ENCODE measurements at places on chromosomes 13 and 19.

- peak; percentile 25 for DNase-seq
Observed at GRCh38 chr13:98467263-98467985, 109.5 kb downstream of the STK24 start.

- DNase-seq = no peak
Observed at GRCh38 chr19:20662421-20663105, 1.2 kb upstream of the ZNF626 start.

DNA sequence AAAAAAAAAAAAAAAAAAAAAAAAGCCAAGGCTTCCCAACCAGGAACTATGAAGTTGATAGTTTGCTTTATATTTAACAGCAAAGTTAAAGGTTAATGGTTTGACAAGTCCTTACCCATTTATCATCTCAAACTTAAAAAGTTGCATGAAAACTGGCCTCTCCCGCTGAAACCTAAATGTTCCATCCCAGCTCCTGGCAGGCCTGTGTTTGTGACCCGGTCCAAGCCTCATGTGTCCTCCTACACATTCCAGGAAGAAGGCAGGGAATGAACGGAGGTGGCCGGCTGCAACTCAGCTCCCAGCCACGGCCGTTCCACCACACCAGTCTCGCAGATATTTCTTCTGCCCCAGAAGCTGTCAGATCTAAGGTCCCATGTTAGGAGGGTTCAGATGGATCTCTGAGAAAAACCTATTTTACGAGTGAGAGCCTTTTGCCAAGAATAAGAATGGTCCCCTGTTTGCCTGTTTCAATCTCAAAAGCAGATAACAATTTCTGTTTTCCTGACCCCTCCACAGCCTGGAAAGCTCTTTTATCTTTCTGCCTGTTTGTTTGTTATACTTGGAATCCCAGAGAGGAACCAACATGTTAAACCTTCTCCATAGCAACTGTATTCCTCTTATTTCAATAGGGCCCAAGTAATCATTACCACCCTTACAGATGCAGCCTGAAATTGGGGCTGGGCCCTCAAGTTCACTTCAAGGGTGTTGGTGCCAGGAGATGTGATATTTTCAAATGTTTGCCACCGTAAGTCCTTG is 56.5 kb downstream of the KCTD12 start:
- DNase-seq = no peak

GRCh38 chr19:46240693-46241092 is 11.2 kb downstream of the IGFL1 start:
- DNase-seq = no peak

DNA sequence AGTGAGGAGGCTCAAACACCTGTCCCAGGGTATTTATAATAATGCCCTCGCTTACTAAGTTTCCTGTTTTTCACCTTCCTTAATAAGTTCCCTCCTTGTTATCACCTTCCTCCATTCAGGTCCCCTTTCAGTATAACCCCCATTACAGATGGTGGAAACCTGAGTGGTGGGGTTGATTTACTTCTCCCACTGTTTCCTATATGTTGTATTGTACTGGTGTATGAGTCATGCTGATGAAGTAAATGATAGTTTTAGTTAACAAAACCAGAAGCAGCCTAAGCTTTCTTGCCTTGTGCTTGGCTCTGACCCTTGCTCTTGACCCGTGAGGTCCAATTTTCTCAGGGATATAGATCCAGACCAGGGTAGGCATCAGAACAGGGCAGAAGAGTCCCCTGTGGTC is 22.3 kb upstream of the TNFSF11 start:
- no peak for DNase-seq

DNA sequence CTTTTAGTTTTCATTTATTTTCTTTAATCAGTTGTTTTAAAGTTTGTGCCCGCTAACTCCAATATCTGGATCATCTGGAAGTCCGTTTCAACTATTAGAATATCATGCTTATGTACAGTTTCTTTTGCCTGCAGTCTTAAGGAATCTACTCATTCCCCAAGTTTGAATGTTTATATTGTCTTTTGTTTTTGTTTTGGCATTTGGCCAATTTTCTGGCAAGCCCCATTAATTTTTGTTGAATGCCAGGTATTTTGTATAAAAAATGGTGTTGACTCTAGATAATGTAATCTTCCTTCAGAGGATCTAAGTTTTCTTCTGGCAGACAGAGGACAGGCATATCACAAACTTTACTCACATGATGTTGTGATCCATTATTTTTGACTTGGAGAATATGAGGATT is 11.1 kb upstream of the ZNF235 start:
- DNase-seq = no peak

DNA sequence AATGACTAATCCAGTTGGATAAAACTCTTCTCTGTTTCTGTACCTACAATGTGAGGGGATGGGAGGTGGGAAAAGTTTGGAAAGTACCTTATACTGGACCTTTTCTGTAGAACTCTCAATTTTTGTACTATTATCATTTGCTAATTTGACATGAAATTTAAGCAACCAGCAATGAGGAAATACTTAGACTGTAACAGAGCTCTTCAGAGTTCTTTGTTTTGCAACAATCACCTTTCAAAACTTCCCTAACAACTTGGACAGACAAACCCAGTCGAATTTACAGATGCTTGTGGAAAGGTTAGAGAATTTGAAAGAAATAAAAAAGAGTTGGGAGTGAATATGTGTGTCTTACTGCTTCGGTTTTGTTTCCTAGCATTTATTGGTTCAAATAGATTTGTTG is 16.8 kb downstream of the KBTBD7 start:
- no peak for DNase-seq

DNA sequence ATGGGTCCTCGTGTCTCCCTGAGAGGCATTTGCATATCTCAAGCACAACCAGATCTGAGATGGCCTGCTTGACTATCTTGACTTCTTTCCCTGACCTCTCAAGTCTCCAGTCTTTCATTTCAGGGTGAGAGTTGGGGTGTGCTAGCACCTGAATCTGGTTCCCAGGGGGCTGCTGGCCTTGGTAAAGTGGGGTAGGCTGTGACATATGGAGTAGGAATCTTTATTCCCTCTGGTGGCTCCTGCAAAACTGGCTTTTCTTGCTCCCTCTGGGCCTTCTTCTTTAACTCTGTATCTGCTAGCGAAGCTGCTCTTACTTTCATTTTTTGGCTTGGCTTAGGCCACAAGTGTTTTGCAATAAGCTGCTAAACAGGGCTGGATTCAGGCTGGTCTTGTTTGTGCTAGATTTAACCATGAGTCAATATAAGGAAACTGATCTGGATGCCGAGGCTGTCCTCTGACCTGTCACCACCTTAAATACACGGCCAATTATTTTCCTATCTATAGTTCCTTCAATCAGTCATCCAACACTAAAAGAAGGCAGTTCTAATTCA is 42.3 kb downstream of the ZNF493 start:
- DNase-seq = no peak

DNA sequence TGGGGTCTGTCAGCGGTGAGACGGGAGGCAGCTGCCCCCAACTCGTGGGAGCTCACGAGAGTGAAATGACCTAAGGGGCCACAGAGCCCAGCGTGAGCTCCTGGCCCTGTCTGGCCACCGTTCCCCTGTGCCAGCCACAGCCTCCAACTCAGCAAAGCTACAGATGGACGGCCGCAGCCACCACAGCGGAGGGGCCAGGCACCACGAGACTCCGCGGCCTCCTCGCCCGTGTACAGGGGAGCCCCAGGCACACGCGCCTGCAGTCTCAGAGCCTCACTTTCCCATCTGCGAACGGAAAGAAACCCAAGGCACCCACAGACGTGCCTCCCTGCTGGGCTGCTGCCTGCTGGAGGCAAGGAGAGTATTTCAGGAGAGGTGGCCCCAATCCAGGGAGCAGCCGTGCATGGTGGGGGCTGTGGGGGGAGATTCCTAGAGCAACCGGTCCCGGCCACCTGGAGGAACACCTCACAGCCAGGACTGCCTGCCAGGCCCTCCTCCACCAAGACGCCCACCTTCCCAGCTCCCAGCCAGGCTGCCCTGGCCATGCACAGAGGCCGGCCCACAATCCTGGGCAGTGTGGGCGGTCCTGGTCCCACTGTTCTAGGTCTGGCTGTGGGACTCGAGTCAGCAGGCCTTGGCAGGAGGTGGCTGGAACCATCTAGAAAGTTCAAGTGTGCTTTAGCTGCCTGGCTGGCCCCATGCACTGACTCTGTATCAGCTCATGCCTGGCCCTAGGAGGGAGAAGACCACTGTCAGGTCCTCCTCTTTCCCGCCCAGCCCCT is 1.9 kb downstream of the MKNK2 start:
- peak; percentile 74 for DNase-seq

GRCh38 chr13:76773448-76774094 is 112.6 kb downstream of the KCTD12 start:
- DNase-seq = no peak

DNA sequence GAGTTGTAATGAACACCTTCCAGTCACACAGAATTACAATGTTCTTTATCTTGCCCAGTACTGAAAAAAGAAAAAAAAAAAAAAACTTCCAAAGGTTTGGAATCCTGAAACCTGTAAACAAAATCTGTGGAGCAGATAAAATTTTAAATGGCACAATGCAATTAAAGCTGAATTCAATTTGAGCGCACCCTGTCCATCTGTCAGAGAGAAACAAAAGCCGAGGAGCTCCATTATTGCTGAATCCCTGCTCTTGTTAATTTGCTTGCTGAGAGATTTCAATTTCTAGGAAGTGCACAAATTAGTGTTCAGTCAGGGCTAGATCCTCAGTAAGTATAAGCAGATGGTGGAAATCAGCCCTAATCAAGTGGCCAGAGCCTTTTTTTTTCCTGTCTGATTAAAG is 65.2 kb downstream of the DACH1 start:
- no peak for DNase-seq

GRCh38 chr13:91139232-91139631 is 208.3 kb upstream of the MIR17HG start:
- DNase-seq = no peak

DNA sequence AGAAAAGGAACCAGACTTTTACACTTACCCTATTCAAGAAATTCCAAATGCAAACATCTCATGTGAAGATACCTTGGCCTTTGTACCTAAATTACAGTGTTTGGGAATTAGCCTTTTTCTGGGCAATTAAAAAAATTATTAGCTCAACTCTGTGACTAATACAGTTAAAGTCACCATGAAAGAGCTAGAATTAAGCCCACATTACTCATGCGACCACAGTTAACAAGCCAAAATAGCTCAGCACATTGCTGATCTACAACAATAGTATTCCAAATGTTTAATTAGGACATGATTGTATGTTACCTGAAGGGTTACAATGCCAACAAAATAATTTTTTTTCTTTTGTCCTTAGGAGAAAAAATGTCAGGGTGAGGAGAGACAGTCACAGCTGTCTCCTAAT is 263.6 kb upstream of the GPC6 start:
- no peak for DNase-seq
